ENCODE measurements at places on chromosomes 11 and 22. TPM values are rescaled to one million over a fixed set of nuclear protein-coding genes. Genes with fewer than 3 reads are reported as not detected.

The CARNS1 gene
- total RNA-seq: 7.0 TPM

DNA sequence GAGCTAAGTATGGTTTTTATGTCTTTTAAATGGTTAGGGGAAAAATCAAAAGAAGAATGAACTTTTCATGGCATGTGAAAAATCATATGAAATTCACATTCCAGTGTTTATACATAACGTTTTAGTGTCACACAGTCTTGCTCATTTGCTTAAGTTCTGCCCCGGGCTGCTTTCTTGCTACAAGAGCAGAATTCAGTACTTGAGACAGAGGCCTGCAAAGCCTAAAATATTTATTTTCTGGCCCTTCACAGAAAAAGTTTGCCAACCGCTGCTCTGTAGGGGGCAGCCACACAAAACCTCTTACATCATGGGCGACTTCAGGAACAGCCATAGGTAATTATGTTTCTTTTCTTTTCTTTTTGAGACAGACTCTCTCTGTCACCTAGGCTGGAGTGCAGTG is 1.0 kb upstream of the ATG2A start:
- DNase-seq: no peak

DNA sequence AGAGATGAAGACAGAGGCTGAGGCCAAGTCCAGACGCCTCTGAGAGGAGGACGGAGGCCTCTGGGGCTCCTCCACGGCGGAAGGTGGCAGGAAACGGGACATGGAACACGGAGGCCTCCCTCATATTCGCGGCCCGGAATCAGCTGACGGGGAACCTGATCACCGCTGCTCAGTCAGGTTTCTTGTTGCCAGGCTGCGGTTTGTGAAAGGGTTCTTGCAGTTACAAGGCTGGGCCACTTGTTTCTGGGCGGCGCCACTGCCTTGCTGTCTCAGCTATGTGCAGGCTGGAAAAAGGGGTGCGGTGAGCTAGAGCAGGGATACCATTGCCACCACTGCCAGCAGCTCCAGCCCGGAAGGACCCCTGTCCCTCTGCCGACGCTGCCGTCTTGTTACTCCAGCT is 10.0 kb upstream of the MMP1 start:
- peak; percentile 66 for DNase-seq

- peak; percentile 43 for DNase-seq
These were observed 61.1 kb downstream of the LINC01488 start for GRCh38 chr11:69542314-69543168.
